Fibroblast of upper back skin (primary cell): ENCODE measurements at places on chromosomes 12 and 14.

DNA sequence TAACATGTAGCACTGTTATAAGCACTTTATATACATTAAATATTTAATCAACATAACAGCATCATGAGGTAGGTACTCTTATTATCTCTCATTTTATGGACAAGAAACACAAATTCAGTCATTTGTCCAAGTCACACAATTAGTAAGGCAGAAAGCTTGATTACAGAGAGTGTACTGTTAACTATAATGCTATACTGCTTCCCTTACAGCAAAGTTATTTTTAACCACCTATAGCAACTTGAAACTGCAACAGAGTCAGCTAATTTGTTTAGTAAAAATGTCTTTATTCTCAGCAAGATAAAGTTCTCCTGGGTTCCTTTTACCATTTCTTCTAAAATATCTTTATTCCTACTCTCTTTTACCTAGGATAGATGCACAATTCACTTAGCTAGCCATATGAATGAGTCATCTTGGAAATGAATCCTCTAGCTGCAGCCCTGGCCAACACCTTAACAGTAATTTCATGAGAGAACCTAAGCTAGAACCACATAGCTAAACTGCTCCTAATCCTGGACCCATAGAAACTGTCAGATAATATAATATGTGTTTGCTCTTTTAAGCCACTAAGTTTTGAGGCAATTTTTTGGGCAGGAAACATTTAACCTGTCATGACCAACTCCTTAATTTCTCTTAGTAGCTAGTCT is 90.2 kb upstream of the HECTD1 start:
- DNase-seq: peak; percentile 7

DNA sequence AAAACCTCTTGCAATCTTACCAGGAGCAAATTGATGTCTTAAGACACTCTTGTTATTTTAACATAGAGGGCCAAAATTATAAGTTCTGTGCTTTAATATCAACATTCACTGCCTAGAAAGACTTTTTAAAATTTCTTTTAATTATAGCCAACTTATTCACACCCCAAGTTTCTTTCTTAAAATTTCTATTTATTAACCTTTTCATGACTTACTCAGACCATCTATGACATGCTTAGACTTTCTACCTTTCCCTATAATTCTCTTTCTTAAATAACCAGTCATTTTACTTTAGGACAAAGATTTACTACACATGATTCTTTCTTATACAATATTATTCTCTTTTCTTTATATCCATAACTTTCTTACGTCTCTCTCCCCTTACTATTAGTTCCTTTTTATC is 220.4 kb downstream of the NUBPL start:
- DNase-seq: no peak

- DNase-seq: no peak
Observed at GRCh38 chr12:91098461-91098860, 12.8 kb downstream of the LUM start.

- DNase-seq: no peak
Observed at GRCh38 chr14:68569970-68570409, 222.9 kb downstream of the ZFP36L1 start.

- DNase-seq: peak; percentile 21
Observed at GRCh38 chr14:78848234-78848820, 678.2 kb downstream of the NRXN3 start.
